ENCODE measurements at places on chromosomes 2 and 18.
A peak's percentile ranks its signal among the peaks of the same experiment; 100 is the strongest.

GRCh38 chr2:84741182-84741822, 139.6 kb downstream of the TRABD2A start:
- no peak for DNase-seq

DNA sequence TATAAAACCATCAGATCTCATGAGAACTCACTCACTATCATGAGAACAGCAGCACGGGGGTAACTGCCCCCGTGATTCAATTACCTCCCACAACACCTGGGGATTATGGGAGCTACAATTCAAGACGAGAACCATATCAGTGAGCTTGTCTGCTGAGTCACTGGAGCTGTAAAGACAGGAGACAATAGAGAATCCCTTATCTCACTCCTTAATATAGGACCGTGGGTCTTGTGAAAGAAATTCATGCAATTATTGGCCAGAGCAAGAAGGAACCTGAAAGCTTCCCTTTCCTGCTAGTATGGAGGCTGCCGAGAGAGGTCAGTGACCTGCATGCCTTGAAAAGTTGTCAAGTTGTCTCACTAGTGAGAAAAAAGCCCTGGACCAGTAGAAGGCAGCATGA, 9.5 kb upstream of the TNFAIP6 start:
- no peak for DNase-seq

- DNase-seq = no peak
Measured at GRCh38 chr18:49880661-49881060, 67.3 kb upstream of the ACAA2 start.

DNA sequence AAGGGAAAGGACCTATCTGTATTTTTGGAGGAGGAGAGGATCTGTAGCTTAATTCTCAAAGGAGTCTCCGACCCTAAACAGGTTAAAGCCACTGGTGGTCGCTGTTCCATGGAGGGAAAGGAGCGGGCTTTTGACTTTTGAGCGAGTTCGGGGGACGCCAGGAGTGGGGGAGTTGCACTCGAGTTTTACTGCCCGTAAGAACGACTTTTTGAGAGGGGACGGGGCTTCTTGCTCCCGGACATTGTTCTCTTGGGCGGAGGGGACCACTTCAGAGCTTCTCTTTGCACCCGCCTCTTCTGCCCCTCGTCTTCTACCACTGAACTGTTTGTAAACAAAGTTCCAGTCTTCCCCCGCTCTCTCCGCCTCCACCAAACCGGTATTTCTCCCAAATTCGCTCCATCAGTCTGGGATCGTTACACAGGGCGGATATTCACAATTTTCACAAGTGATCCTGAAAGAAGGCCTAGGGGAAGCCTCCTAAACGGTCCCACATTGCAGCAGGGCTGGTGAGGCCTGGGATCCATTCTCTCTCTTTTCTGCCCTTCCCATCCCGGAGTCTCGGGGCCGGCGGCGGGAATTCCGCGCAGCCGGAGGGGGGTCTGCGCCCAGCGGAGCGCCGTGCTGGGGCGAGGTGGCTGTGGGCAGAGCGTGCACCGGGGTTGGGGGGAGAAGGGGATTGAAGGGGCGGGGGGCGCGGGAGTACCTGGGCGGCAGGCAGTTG, 6.6 kb downstream of the DLX2 start:
- no peak for DNase-seq

DNA sequence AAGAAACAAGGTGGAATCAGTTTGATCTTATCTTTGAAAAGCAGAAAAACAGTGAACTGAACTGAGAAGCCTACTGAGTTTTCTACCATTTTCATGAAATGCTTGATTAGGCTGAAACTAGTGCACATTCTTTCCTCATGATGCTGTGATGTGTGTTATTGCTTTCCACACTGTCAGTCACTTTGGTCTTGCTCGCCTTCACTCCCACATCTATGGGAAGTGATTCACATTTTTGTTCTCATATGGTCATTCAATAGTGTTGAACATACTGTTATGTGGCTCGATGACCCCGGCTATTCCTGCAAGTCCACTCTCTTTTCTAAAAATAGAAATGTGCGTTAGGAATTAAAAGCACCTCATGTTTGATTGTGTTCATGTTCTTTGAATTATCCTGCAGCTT, 129.7 kb downstream of the TGIF1 start:
- DNase-seq = no peak

- no peak for DNase-seq
Measured at GRCh38 chr2:172634477-172634876, 78.6 kb downstream of the PDK1 start.

DNA sequence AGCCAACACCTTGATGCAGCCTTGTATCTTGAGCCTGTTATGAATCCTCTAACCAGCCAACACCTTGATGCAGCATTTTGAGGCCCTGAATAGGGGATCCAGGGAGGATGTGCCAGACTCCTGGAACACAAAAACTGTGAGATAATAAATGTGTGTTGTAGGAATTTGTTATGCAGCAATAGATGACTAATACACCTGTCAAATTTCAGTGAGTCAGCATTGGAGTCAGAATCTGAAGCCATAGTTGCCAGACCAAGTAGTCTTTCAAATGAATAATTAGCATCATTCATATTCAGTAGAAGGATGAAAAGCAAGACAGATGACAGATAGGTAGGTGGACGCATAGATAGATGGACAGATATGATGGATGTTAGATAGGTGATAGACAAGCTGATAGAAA, 942.5 kb upstream of the SLC39A10 start:
- no peak for DNase-seq

- peak; percentile 62 for DNase-seq
Measured at GRCh38 chr2:217928324-217929181, 74.2 kb downstream of the TNS1 start.

- no peak for DNase-seq
Measured at GRCh38 chr2:159137511-159138241, 148.8 kb downstream of the WDSUB1 start.

GRCh38 chr18:76265497-76266235, 229.4 kb downstream of the ZNF516 start:
- DNase-seq = no peak

DNA sequence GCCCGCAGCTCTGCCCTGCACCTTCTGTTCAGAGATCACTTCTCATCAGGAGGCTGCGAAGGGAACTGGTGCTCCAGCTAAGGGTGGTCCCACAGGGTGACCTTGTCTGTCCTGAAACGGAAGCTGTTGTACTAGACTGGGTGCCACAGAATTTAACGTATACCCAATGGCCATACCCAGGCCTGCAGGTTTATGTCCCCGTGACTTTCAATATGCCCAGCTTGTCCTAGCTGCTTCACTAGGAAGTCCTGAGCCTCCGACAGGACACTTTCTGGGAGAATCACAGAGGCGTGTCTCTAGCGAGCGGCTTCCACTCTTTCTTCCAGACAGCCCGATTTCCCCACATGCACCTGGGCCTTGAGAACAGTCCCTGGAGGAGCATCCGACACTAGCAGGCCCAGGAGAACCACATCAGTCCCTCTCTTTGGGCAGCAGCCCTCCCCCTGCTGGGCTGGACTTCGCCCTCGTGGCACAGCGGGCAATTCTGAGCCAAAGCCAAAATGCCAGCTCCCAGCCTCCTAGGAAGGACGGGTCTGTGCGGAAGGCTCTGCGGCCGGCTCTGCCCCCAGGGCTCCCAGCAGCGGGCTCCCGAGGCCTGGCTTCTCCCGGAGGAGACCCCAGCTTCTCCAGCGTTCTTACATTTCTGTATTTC, 91.9 kb upstream of the OTOS start:
- no peak for DNase-seq

DNA sequence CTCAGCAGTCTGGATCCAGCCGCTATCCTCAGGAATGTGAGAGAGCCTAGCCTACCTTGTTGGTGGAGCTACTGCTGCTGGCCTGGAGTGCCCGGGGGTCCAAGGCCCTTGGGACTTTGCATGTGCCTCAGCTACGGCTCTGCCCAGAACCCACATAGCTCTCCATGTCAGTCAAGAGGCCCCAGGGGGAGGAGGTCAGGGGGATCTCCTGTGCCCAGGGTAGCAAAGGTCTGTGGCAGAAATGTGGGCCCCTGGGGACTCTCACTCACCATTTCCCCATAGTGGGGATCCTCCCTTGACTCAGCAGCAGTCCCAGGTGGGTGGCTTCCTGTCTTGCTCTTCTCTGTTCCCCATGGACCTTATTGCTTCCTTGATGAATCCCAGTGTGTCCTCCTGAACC, 342.7 kb upstream of the CHAC2 start:
- DNase-seq = no peak

- no peak for DNase-seq
Measured at GRCh38 chr2:41791523-41791922, 256.3 kb upstream of the PKDCC start.

DNA sequence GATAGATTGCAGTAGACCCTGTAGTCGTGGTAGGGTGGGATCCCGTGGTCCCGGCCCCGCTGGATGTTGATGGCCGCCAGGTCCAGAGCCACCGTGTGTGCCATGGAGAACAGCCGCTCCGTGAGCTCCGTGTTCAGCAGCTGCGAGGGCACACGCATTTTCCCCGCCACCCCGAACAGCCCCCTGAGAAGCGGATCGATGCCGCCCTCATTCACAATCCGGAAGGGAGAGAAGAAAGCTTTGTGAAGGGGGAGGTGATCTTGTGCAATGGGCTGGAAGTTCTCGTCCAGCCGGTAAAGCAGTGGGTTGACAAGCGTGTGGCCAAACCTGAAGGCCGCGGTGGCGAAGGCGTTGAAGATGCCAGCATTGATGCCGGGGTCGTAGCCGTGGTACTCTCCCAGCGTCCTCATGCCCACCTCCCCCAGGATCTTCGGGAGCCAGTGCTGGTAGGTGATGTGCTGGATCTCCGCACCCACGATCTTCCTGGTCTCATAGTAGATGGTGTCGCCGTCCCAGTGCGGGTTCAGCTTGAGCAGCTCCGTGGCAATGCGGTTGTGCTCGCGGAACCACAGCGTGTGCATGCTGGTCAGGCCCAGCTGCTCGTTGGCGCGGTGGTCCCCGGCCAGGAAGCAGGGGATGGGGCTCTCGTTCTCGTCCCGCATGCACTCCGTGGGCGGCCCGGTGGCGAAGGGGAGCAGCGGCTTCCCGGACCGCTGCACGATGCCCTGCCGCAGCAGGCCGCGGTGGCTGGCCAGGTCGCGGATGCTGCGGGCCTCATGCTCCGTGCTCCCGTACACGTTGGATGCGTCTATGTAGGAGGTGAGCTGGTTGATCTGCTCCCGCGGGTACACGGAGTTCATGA, 95.8 kb downstream of the PXDN start:
- DNase-seq = no peak

DNA sequence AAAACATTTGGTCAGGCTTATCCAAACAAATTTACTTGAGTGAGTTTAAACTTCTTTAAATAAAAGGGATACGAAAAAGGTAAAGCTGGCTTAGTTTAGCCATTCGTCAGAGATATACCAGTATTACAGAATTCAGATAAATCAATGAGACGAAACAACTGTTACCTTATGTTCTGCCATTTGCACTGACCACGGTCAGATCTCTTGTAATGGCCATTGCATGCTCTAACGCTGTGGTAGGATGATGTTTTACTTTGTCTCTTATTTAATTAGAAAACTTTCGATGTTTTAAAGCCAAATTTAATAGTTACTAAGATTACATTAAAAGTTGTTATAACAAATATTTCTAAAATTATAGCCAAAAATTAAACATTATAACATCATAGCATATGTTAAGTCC, 1.5 kb downstream of the C18orf54 start:
- DNase-seq = peak; percentile 43

GRCh38 chr18:56473400-56474024, 164.9 kb downstream of the TXNL1 start:
- DNase-seq = no peak

- DNase-seq = no peak
Measured at GRCh38 chr2:24761866-24762265, 31.3 kb downstream of the PTRHD1 start.

DNA sequence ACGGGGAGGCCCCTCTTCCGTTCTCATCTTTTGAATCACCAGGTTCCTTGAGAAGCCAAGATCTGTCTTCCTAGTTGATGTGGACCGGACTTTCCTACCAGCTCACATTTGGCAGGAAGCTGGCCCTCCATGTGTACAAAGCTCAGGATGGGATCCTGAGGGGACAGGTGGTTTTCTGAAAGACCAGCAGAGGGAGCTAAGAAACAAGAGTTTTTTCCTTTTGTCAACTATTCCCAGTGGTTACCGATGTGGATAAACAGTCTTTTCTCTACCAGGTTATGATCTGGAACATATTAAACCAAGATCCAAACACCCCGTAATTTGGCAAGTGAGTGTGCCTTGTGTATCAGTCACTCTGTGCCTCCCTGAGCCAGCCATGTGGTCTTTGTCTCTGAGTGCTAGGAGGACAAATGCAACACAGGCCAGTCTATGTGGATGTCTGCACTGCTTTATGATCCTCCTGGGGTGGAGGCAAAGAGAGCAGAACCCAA, 25.1 kb upstream of the ARHGAP25 start:
- peak; percentile 64 for DNase-seq

- no peak for DNase-seq
Measured at GRCh38 chr2:15711126-15711860, 119.6 kb downstream of the DDX1 start.

DNA sequence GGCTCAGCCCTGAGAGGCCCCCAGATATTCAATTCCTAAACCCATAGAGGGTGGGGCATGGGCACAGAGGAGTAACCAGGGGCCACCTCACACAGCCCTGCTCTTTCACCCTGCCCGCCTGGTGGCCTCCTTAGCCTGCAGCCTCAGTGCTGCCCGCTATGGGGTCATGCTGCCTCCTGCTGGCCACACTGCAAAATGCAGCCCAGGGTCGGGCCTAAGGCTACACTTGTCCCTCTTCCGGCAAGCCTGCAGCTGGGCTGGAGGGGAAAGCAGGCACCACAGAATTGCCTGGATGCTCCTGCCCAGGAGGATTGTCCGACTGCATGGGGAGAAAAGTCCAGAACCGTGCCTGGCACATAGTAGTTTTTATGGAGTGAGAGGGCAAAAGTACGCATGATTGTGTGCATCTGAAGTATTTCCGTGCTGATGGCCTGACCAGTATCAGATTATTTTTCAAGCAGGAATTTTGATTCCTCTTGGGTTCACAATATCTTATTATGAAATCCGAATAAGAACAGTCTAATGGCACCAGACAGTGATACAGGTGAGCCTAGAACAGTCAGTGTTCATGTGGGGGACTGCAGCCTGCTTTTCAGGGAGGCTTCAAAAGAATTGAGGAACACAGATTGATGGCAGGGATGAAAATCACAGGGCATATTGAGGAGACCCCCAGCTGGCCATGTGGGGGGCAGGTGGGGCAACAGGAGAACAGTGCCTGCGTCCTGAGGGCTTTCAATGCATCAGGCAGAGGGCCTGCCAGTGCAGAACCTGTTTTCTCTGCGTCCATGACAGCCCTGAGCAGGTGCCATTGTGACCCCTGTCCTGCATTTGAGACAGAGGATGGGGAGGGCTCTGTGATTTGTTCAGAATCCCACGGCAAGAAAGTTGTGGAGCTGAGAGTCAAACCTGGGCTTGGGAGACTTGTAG, 51.2 kb upstream of the ALPP start:
- peak; percentile 12 for DNase-seq

All from NCI-H1417 (cell line).